IMR-90 (cell line): ENCODE measurements at places on chromosomes 3 and 15.
A peak's percentile ranks its signal among the peaks of the same experiment; 100 is the strongest.

DNA sequence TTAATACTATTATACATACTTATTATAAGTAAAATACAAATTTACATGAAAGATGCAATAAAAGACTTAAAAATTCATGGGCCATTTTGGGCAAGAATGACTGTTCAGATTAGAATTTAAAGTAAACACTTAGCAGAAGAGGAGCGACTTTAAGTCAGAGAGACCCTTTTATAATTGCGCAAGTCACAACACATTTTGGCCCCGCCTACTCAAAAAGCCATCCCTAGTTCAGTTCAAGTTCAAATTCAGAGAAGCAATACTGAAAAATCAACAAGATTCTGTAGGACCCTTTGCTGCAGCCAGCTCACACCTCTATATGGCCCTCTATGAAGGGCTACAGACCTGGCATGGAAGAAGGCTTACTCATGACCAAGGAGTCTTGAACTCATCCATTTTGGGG, 64.6 kb downstream of the PEAK1 start:
- DNase-seq, result no peak

DNA sequence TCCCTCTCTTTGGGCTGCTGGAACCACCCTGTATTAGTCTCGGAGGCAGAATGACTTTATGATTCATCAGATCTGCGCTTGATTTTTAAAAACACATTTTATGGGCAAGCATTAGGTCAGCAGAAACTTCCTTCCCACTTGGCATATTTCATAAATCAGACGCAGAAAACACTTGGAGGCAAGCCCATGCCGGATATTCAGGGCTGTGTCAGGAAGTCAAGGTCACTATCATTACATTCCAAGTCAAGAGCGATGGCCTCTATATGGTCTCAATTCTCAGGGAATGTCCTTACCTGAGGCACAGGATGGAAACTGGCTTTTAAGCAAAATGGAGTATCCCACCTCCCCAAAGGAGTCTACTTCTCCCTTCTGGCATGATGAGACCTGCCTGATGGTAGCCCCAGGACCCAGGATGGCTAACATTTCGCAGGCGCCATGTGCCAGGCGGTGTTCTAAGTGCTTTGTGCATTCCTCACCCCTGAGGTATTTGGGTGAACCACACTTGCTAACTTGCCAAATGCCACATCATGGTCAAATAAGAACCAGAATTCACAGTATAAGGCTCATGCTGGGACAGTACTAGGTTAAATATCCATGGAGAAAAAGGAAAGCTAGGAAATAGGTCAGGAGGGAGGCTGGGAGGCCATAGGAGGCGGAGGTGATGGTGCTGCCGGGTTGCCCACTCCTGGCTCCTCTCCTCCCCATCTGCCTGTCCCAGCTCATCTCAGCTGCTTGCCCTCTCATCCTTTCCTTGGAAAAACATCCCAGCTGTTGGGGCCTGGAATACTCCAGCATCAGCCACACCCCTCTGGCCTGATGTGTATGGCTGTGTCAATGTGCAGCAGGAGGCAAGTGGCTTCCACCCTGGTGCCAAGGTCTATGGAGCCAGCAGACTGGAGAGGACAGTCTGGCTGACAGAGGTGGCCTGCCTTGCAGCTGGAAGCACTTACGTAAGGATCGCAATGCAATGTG, 18.8 kb downstream of the BCL2L10 start:
- peak; percentile 84 for DNase-seq

GRCh38 chr15:22954326-22954725, 25.8 kb downstream of the CYFIP1 start:
- no peak for DNase-seq

DNA sequence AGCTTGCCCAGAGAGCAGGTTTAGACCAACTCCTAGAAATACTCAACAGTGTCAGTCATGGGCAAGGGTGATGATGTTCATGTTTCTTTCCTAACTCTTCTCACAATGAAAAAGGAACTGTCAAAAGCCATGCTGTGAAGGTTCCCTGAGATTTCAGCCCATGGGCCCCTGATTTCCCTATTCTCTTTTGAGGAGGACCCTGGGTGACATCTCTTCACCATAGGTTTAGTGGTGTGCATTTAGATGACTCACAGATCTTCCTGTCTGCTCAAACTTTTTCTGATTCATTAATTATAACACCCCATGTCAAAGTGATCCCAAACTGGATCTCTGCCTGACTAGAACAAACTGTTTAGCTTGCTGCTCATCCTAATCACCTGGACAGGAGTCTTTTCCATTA, 108.0 kb downstream of the BBX start:
- DNase-seq, result no peak

GRCh38 chr3:36477655-36478054, 97.4 kb downstream of the STAC start:
- DNase-seq, result no peak

- DNase-seq, result no peak
Observed at GRCh38 chr15:46681901-46682300, 1035.4 kb upstream of the SEMA6D start.

DNA sequence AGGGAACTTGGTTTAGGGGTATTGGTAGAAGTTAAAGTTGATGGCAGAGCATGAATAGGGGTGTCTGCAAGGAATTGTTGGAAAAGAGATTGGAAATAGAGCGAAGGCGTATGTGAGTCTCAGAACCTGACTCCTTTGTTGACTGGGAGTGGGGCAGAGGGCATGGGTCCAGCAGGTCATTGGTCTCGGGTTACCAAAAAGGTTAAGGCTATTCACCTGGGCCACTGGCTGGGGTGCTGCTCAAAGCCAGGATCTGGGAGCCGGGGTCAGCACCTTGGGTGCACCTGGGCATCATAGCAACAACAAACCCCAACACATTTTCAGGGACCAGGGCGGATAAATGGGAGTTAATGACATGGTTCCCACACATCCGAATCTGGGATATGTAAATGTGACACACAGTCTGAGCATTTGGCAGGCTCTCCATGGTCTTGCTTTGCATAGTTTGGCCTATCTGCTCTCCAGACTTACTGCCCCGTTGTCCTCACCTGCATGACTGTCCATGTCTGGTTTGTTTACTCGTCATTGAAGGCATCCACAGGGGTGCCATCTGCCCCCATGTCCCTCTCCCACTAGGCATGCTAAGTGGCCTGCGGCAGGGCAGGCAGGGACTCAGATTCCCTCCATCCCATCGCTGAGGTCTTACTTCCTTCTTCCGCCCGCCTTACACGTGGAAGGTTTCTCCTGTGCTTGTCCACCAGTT, 10.1 kb downstream of the KLF13 start:
- DNase-seq, result no peak

- peak; percentile 49 for DNase-seq
Observed at GRCh38 chr15:64521726-64522164, 61.4 kb downstream of the ZNF609 start.

DNA sequence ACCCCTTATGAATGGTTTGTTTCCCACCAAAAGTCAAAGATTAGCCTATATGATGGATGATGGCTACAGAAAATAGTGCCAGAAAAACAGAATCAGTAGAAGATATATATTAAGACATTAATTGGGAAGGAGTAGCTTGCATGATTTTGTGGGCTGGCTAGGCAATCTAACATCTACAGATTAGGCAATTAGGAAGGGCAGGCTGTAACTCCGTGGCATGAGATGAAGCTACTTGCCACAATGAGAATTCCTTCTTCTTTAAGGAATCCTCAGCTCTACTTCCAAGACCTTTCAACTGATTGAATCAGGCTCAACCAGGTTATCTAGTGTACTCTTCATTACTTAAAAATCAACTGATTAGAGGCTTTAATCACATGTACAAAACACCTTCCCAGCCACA, 426.7 kb downstream of the LPP start:
- no peak for DNase-seq

DNA sequence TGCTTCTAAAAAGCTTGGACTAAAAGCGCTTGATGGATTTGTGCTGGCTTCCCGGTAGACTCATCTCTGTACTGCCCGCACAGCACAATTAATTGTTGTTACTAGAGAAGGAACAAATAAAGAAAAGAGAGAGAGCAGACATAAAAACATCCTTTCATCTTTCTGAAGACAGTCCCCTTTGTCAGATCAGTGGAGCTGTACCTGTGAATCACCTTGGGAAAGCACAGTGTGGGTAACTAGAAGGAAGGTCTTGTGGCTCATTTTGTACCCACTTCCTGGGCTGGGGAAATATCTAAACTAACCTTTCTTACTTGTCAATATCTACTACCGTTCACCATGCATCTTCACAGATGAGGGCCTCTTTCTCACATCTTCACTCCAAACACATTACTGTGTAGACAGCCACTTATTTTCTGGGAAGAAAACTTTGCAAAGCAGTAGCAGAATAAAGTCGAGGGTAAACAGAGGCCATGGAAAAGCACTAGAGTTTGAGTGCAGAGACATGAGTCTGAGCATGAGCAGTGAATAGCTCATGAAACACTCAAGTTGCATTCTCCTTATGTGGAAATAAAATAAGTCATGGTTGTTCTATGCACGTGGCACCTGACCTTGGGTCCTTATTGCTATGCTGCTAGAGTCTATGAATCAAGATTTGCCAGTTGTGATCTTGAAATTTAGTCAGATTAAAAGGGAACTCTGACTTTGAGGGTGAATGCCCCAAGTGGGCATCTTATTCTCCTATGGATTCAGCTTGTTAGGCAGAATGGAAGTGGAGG, 169.3 kb downstream of the LPP start:
- DNase-seq, result no peak

- peak; percentile 28 for DNase-seq
Observed at GRCh38 chr15:64502551-64502950, 42.2 kb downstream of the ZNF609 start.
